C1 segment of cervical spinal cord (tissue), 14 donors: ENCODE measurements at places on chromosomes 1 and 21.

DNA sequence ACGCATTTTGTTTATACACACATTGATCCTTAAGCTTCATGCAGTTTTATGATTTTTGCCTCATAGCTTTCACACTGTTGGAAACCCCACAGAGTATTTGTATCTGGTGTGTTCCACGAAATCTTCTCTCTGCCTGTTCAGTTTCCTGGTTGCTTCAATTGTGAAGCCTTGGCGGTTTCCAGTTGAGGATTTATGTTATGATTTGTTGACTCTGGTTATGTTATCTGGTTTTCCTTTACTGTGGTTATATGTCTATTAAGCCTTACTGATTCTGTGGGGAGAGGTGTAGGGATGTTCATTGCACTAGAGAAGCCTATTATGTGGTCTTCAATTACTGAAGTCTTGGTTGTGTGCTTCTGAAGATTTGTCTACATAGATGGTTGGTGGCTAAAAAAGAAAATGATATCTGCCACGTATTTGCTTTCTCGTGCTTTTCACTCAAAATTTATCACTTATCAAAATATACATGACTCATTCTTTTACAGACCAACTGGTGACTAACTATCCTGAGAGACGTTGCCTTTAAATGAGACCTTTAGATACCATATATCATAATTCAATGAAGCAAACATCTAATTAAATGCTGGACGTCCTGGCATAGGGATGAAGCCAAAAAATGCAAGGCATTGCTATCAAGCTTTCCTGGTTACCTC lies 488.0 kb upstream of the B3GALT2 start:
- DNase-seq: no peak

DNA sequence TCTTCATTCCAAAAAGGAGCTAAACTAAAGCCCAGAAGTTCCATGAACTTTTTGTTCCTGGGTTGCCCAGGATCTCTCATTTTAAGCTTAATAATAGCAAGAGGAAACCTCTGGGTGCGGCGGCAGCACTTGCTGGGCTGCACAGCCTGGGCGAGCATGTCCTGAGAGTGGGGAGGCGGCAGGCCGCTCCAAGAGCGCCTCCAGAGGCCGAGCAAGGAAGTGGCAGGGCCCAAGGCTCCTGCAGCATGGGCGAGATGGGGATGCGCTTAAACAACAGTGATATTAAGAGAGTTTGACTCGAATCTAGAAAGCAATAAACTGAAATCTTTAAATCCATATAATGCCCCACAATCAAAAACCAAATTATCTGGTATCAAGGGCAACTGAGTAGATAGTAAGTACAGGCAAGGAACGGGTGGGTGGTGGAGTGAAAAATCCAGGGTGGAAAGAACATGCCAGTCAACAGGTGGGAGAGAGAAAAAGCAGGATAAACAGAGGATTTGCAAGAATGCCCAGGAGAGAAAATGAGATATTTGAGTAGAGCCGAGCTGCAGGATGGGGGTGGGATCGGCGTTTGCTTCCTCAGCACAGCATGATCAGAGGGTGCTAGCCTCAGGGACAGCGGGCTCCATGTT lies 14.1 kb upstream of the TNR start:
- DNase-seq: no peak

- DNase-seq: no peak
Observed at GRCh38 chr21:26798856-26799751, 46.1 kb downstream of the ADAMTS1 start.

- peak; percentile 31 for DNase-seq
Observed at GRCh38 chr1:205440476-205441317, 15.1 kb downstream of the BLACAT1 start.

- no peak for DNase-seq
Observed at GRCh38 chr1:178341261-178341956, 155.4 kb downstream of the CLEC20A start.

DNA sequence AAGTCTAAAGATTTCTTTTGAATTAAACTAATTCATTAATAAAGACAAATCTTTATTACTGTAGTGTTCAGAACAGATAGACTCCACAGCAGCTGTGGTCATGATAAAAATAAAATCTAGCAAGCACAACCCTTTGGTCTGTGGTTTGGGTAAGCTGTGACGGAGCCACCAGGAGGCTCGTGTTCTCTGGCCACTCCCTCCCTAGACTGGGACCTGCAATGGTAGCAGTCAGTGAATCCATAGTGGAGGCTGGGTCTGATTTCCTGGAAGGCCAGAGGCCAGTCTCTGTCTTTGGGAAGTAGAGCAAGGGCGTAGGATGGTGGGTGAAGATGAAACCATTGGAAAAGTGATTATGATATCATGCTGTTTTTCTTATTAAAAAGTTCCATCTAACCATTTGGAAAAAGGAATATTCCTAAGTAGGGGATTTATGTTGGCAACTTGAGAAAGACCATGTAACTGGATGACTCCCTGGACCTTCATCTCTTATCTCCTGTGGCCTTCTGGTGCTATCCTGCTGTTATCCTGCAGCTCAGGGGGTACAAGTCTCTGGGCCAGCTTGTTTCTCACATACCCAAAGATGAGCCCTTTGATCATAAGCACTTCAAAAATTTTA lies 39.0 kb downstream of the TENT5C start:
- no peak for DNase-seq

DNA sequence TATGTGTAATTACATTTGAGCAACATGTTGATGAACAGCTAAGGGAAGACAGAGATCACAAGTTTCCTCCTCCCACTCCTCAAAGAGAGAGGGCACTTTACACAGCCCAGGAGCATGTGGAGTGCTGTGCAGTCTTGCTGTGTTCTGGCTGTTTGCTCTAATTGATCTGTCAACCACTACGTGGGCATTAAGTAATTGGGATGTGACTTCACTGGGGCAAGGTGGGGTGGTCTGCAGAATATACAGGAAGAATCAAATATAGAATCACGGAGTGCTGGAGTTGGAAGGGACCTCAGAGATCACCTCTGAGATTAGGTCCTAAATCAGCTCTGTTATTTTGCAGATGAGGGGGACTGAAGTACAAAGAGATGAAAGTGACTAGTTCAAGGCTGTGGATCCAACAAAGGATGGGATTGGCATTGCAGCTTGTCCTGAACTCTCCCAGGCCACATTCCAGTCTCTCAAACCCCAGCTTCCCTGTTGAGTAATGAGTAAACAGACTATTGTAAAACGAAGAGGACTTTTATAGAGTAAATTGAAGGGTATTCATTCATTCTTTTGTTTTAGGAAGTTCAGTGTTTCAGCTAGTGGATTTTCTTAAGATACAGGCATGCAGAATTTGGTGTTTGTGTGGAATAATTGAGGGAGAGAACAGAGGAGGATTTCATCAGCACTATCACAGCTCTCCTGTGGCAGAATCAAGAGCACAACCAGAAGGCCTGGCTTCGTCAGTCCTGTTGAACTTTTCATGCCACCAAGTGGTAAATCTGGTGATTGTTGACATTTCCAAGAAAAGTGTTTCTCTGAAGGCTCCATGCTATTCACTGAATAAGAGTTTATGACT lies 22.4 kb downstream of the NOS1AP start:
- no peak for DNase-seq

DNA sequence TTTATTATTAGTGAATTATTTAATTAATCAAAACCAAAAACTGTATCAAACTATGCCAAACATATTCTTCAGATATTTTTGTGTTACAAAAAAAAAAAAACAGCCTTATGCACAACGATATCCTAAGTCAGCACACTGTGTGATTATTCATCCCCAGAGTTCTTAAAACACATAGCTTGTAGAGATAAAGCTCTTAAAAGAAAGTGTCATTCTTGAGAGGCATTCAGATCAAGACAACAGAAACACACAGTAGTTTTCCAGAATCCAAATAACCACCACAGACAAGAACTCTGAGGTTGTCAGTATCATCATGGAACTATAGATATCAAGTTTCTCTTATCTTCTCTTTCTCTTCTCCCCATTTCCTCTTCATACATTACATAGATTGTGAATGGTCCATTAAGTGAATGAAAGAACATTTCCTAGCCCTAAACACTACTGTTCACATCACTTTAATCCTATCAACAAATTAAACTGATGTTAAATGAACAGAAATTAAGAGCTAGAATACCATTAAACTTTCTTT lies 13.5 kb downstream of the ZZZ3 start:
- DNase-seq: no peak

- DNase-seq: no peak
Observed at GRCh38 chr1:176315519-176316220, 108.6 kb upstream of the COP1 start.

DNA sequence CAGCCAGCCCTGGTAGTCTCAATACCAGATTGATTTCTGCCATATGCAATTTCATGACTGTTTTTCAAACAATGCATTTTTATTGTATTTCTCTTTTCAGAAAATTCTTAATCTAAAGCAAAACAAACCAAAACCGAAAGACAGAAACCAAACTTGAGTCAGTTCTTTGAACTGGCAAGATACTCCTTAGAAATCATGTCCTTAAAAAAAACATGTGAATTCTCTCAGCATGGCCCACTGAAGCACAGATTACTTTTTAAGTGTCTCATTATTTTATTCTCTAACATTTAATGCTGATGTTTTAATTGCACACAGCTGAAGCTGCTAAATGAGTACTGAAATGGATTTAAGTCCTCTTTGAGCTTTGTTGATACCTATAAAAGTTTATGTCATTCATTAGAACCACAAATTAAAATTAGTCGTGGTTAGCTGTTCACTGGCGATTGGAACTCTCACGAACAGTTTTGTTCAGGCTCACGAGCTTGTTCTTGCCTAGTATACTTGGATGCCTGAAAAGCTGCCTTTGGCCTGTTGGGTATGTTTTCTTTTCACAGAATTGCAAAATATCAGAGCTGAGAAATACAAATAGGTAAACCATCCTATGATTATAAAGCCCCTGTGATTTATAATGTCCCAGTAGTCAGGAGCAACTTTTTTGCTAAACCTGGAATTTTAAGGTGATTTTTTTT lies 87.5 kb downstream of the CAMTA1 start:
- DNase-seq: no peak

DNA sequence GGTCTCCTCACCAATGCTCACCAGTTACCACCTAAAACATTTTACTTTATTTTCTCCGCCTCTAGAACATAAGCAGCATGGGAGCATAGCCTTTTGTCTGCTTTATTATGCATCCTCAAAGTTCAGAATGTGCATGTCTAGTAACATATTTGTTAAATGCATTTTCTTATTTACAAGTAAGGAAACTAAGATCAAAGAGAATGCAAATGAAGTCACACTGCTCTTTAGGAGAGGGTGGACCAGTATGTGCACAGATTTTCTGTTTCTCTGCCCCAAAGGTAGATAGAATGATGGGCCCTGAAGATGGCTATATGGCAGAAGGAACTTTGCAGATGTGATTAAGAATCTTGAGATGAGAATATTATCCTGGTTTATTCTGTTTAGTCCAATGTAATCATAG lies 9.7 kb upstream of the WARS2 start:
- no peak for DNase-seq

- DNase-seq: peak; percentile 67
Observed at GRCh38 chr1:203306089-203306964, 1.0 kb downstream of the BTG2 start.

DNA sequence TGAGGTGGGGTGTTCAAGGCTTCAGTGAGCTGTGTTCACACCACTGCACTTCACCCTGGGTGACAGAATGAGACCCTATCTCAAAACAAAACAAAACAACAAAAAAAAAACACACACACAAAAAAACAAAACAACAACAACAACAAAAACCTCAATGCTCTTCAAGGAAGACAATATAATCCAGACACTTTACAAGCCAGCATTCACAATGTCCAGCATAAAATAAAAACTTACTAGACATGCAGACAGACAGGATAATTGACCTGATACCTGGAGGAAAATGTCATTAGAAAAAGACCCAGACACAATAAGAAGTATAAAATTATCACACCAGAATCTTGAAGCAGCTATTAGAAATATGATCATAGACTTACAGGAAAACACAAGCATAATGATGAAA lies 39.0 kb upstream of the BACE2 start:
- DNase-seq: no peak

DNA sequence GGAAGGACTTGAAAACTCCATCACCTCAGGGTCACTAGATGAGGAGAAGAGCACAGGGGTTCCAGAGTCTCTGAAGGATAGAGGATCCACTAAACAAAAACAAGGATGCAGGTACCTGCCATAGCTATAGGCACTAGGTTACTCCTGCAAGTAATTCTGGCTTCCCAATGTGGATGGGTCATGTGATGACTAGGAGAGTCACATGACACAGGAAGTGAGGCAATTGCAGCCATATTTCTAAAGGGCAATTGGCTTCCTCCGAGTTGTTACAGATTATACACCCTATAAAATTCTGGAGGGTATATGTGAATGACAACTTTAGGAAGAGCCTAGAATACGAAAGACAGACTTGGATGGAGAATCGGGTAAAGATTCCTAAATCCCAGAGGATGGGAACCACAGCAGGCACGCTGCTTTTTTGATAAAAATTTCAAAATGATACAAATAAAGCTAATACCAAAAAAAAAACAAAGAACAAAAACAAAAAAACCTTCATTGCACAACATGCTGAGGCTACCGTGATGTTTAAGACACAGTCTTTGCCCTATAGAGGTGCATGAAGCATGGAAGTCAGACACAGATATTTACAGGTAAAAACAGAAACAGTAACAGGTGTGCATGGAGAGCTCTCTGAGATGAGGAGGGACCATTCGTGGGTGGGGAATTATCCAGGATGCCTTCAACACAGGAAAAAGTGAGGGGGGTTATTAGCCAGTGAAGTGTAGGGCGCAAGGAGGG lies 10.5 kb downstream of the MTX1 start:
- no peak for DNase-seq

DNA sequence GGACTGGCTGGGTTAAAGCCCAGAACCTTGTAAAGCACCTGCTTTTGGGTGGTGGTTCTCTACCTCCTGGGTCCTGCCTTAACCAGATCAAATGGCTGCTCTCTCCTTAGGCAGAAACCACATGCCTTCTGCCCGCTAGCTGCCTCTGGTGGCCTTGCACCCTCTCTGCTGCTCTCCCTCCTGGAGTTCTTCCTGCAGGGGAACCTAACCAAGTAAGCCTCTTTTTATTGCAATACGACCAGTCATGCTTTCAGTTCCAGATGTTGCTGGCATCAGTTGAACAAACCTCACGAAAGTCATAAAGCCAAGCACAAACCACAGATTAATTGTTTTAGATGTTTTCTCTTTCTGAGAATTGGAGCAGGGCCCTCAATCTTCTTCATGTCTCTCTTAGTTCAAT lies 118.9 kb downstream of the GDAP2 start:
- no peak for DNase-seq

DNA sequence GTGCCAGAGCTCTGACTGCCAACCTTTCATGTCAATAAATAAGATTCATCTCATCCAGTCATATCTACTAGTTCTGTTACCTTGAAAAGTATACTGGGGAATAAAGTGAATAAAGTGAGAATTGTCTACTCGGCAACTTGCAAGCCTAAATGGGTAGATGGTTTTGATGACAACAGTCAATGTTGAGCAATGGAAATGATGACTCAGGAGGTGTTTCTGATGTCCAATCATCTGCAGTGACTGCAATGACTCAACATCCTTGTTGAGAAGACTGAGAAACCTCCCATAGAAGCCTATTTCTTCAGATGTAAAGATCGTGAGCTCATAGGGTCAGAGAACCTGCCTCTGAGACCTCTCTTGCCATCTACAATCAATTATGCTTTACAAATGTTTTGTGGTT lies 276.4 kb downstream of the SPATA17 start:
- DNase-seq: no peak
